Muscle of leg (tissue), 16 donors: ENCODE measurements at places on chromosomes 16 and 17.

DNA sequence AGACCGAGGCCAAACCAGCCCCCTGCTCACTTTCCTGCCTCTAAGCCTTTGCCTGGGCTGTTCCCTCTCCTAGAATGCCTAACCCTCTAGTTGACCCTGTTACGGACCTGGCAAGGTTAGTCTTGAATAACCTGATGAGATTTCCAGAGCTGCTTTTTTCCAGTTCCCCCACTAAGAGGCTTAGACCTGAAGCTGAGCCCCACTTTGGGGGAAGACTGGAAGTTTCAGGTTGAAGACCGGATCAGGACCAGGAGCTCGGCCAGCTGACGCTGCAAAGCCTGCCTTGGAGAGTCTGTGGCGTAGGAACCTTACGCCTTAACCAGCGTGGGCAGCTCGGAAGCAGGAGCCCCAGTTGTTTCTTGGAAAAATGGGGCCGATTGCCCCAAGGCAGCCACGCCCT is 129.8 kb downstream of the OR1D5 start:
- H3K4me3 ChIP-seq = no peak overlapping the region
- H3K27me3 ChIP-seq = peaks cover 6% of the 10 kb centered on the region
- H3K27ac ChIP-seq = no peak overlapping the region
- peaks cover 6% of the 10 kb centered on the region for H3K4me1 ChIP-seq
- DNase-seq = peak; percentile 63
- H3K36me3 ChIP-seq = no peaks in the 10 kb centered on the region

- H3K36me3 ChIP-seq = no peaks in the 10 kb centered on the region
- DNase-seq = no peak
- peaks cover 8% of the 10 kb centered on the region for H3K27me3 ChIP-seq
Measured at GRCh38 chr16:84610376-84610775, 7.5 kb downstream of the COTL1 start.

GRCh38 chr16:51556694-51557340 is 405.7 kb upstream of the SALL1 start:
- DNase-seq = peak; percentile 89
- H3K27ac ChIP-seq = peak overlapping the region; percentile 13
- H3K27me3 ChIP-seq = no peaks in the 10 kb centered on the region
- H3K4me3 ChIP-seq = no peak overlapping the region
- no peaks in the 10 kb centered on the region for H3K36me3 ChIP-seq

DNA sequence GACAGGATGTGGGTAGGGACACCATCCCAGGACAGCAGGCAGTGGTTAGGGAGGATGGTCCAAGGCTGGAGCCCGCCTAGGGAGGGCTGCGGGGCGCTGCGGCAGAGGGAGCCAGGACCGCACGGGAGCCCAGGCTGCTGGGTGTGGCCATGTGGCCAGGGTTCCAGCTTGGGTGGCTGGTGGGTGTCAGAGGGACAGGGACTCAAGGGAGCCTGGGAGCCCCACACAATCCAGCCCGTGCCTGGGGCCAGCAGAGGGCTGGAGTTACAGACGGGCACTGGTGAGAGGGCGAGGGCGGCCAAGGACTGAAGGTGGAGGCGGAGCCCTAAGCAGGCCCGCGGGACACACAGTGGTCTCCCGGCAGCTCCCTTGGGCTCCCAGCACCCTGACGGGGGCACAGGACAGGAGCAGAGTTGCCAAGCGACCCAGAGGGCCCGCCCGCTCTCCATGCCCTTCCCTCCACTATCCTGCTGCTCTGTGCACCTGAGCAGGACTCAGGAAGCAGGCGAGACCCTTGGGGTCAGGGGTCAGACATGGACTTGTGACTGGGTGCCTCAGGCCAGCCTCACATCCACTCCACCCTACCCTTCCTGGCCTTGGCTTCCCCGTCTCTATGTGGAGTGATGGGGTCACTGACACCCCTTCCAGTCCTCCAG is 7.1 kb downstream of the MRPL28 start:
- peaks cover 20% of the 10 kb centered on the region for H3K36me3 ChIP-seq
- peaks cover 11% of the 10 kb centered on the region for H3K27me3 ChIP-seq
- no peak for DNase-seq
- no peak overlapping the region for H3K27ac ChIP-seq
- no peak overlapping the region for H3K4me3 ChIP-seq
- H3K4me1 ChIP-seq = no peaks in the 10 kb centered on the region

DNA sequence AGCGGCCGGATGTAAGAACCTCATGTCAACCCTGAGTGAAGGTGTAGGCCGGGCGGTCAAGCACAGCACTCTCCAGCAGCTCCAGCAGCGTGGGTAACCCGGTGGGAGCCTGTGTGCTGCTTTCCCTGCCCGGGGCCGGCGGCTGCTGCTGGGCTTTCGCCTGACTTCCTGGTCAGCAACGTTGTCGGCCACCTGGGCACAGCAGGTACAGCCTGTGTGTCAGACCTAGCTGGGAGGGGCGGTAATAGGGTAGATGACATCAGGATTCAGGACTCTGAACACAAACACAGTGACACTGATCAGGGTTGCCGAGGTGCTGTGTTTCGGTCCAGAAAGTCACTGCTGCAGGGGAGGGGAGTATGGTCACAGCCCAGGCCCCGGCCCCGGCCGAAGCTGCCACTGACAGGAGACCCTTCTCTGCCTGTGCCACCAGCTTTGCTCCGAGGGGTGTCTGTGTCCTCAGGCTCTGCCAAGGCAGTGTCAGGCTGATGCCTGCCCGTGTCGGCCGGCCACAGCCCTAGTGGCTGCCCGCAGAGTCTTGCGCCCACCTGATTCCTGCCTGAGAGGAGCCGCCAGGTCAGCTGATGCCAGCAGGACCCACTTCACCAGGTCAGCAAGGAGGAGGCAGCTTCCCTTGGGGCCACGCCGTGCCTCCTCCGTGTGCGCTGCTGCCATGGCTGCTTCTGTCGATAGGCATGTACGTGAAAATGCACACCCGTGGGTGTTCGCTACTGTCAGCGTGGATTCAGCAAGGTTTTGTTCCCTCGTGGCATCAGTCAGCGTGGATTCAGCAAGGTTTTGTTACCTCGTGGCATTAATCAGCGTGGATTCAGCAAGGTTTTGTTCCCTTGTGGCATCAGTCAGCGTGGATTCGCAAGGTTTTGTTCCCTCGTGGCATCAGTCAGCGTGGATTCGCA is 9.2 kb downstream of the RAB40C start:
- no peak overlapping the region for H3K27ac ChIP-seq
- no peak for DNase-seq
- peaks cover 6% of the 10 kb centered on the region for H3K4me1 ChIP-seq
- H3K4me3 ChIP-seq = no peak overlapping the region
- H3K27me3 ChIP-seq = no peaks in the 10 kb centered on the region

DNA sequence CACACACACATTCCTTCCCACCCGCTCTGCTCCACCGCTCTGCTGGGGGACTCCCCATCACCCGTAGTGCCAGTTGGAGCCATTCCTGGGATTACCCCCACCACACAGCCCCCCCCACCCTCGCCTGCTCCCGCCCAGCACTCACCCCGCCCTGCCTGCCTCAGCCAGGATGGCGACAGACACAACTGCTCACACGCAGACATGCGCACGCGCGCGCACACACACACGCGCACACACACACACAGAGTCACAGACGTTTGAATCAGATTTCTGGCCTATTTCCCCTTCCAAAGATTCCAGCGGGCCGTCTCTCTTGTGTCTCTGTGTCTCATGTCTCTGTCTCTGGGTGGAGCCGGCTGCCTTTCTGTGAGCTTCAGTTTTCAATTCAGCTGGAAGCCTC is 4.4 kb downstream of the CACNA1G start:
- peaks cover 54% of the 10 kb centered on the region for H3K27me3 ChIP-seq
- no peak overlapping the region for H3K4me3 ChIP-seq
- peak overlapping the region; percentile 93 for H3K27ac ChIP-seq
- peaks cover 2% of the 10 kb centered on the region for H3K36me3 ChIP-seq
- H3K4me1 ChIP-seq = peaks cover 68% of the 10 kb centered on the region
- DNase-seq = peak; percentile 98
